Bronchial smooth muscle cell (primary cell): ENCODE measurements at places on chromosomes 5 and 9. TPM values are rescaled to one million over a fixed set of nuclear protein-coding genes. Genes with fewer than 3 reads are reported as not detected.

Gene NPR3
- total RNA-seq, result 12.0 and 74.7 TPM in 2 replicates

Gene SLC46A2
- not detected in 2 replicates for total RNA-seq

Gene SPACA9
- total RNA-seq, result 2.7 and 4.9 TPM in 2 replicates

Gene LCN9
- not detected in 2 replicates for total RNA-seq

Gene FAM78A
- total RNA-seq, result 0.32 and 0.52 TPM in 2 replicates

Gene CLTA
- total RNA-seq, result 270 and 310 TPM in 2 replicates

Gene LECT2
- total RNA-seq, result not detected in 2 replicates

Gene ANKRD31
- total RNA-seq, result 0.09 and 0.16 TPM in 2 replicates

Gene SMIM33
- total RNA-seq, result not detected in 2 replicates

Gene IFNA21
- not detected in 2 replicates for total RNA-seq

Gene PDE6A
- total RNA-seq, result not detected in 2 replicates

Gene IL13
- 0.16 TPM in 1 of 2 replicates, not detected in the other for total RNA-seq

Gene ACOT12
- total RNA-seq, result 0.17 and 0.47 TPM in 2 replicates

Gene GRIA1
- 0.16 TPM in 1 of 2 replicates, not detected in the other for total RNA-seq

Gene LRRC26
- total RNA-seq, result not detected in 2 replicates
